ENCODE measurements at places on chromosomes 2 and 18.

- no peak for DNase-seq
Measured at GRCh38 chr2:206611191-206611590, 31.1 kb upstream of the FAM237A start.

GRCh38 chr2:60541056-60541651 is 12.3 kb downstream of the BCL11A start:
- DNase-seq, result no peak

GRCh38 chr2:95707837-95708236 is 116.0 kb downstream of the TRIM43 start:
- no peak for DNase-seq

GRCh38 chr2:218060118-218060517 is 8.9 kb upstream of the RUFY4 start:
- DNase-seq, result no peak

DNA sequence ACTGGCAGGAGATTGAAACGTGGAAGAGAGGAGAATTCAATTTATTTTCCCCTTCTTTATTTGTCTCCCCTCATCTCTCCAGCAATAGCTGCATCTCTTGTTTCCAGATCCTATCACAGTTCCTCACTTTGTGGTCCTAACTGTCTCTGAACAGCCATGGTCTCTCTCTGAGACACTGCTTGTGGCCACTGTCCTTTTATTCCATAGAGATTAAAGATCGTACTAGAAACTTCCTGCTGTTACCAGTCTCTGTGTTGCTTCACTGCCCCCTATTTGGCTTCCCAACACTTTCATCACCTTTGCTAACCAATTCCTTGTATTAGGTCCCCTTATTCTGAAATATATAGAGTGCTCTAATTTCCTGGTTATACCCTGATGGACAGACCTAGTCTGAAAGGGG is 48.9 kb upstream of the CAVIN2 start:
- DNase-seq, result no peak

DNA sequence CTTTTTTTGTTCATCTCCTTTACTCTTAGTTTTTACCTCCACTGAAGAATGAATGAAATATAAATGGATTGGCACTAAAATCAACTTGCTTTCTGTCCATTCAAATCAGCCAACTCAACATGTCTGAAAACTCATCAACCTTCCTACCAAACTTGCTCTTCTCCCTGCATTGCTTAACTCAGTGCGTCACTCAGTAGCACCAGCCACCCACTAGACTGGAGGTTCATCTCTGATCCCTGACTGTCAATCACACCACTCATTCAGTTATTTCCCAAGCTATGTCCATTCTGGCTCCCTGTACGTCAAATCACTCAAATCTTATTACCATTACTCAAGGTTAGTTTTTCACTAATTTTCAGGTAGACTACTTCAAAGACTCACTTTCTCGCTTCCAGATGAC is 75.2 kb upstream of the RBMS1 start:
- DNase-seq, result no peak

GRCh38 chr2:23689891-23690290 is 237.0 kb downstream of the ATAD2B start:
- DNase-seq, result no peak

DNA sequence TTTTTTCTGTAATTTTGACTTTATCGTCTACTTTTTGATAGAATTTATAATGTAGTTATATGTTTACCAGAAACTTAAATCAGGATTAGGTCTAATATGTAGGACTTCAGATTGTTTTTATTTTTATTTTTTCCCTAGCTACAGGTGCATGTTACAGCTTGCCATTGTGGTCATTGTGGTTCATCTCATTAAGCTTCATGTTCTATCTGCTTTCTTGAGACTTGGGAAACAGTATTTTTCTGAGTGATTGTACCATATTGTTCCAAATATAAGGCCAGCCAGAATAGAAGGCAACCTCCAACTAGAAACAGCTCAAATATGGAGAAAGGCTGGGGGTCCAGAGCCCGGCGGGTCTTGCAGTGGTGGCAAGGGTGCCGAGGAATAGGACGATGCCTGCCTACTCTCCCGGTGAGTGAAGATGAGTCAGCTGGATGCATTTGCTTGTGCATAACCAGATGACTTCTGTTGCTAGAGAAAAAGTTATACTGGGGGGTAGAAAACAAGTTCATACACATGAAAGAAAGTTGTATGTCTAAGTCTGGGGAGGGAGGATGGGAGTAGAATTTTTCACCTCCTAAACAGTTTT is 188.4 kb downstream of the CCDC85A start:
- DNase-seq, result no peak

GRCh38 chr2:71706121-71706520 is 252.8 kb downstream of the DYSF start:
- no peak for DNase-seq

GRCh38 chr2:128263902-128264331 is 54.8 kb downstream of the HS6ST1 start:
- DNase-seq, result no peak

- no peak for DNase-seq
Measured at GRCh38 chr2:212554233-212554632, 15.6 kb upstream of the ERBB4 start.

DNA sequence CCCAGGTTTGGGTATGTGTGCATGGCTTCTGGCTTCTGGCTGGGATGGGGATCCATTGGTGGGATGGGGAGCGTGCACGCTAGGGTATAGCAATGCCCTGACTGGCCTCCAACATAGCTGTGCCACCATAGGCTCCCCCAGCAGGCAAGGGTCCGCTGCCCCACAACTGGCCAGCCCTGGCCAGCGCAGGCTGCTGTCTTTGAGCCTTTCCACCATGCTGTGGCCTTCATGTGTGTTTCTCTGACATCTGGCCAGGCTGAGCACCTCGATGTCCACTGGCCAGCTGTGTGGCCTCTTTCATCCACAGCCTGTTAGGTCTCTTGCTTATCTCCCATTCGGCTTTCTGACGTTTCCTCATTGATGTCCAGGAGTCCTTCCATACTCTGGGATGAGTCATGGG is 231.3 kb downstream of the NDUFA10 start:
- no peak for DNase-seq

GRCh38 chr18:26510337-26510736 is 38.0 kb downstream of the KCTD1 start:
- DNase-seq, result peak; percentile 23

DNA sequence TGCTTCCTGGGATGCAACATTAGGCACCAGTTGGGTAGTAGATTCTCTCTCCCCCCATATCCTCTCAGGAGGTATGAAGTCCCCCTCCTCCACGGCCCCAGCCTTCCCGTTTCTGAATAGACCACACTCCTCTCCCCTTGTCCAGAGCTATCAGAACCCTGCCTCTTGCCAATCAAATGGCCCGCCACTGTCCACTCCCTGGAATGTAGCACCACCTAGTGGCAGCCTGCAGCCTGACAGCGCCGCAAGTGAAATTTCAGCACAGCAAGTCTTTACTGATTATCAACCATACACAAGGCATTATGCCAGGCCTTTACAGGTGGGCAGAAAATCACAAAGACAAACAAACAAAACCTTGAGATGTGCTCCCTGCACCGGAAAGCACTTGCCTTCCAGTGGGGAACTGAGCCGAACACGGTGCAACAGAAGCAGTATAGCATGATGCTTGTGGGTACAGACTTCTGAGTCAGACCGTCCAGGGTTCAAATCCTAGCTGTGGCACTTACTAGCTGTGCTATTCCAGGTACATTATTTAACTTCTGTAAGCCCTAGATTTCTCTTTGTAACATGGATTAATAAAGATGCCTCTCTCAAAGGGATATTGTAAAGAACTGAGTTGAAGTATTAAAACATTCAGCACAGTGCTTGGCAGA is 174.0 kb downstream of the SMAD2 start:
- DNase-seq, result peak; percentile 68

DNA sequence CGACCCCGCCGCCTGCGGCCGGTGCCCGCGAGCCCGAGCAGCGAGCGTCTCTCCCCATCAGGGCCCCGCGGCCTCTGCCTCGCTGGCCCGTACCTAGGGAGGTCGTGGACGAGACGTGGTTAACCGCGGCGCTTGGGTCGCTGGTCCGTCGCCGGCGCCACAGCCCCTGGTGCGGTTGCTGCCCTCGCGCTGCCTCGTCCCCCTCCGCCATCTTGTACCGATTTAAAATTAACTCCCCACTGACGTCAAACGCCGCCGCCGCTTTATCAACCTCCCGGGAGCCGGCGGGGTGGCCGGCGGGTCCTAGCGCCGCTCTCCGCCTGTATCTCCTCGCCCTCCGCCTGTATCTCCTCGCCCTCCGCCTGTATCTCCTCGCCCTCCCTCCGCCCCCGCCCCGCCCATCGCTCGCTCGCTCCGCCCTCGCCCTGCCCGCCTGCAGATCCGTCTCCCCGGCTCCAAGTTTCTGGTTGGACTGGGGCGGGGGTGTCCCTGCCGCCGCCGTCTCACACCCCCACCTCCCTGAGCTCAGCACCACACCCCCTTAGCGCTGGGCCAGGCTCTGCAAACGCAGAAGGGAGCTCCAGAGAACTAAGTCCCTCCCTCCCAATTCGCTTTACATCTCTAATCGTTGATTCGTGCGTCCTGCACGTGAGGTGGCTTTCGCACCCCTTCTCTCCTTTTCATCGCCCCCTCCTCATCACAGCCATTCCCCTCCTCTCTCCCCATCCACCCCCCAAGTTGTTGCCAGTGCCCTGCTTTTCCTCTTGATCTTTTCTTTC is at the start of gene ATL2:
Gene ATL2 (minus strand): TSS at position 224 of the 779 bp plus-strand sequence. CDS start 13 bp downstream, at position 211.
- DNase-seq, result peak; percentile 98

DNA sequence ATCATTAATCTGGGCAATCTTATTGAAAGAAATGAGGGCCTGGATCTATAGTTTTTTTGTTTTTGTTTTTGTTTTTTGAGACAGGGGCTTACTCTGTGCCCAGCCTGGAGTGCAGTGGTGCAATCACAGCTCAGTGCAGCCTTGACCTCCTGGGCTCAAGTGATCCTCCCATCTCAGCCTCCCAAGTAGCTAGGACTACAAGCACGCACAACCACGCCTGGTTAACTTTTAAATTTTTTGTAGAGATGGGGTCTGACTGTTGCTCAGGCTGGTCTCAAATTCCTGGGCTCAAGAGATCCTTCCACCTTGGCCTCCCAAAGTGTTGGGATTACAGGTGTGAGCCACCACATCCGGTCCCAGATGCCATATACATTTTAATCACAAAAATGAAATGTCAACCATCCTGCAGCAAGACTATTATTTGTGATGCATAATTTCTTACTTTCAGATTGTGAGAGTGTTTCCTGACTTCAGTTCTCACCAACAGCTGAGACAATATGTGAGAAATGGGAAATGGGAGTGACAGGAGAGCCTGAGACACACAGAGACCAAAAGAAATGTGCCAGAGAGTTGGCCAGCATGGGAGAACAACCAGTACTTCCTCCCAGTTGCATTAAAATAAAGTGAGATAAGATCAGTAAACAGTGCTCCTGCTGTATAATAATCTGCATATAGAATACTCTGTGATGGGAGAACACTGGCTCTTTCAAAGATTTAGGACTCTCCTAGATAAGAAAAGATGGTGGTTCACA is 87.6 kb downstream of the METTL8 start:
- no peak for DNase-seq

GRCh38 chr18:47969816-47970215 is 39.4 kb upstream of the SMAD2 start:
- DNase-seq, result no peak

DNA sequence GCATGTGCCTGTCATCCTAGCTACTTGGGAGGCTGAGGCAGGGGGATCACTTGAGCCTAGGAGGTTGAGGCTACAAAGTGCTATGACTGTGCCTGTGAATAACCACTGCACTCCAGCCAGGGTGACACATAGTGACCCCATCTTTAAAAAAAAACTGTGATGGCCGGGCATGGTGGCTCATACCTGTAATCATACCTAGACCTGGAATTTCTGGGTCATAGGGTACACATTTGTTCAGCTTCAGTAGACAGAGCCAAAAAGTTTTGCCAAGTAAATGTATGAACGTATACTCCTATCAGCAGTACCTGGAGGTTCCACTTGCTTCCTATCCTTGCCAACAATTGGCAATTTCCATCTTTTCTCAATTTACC is 6.4 kb upstream of the IGFBP2 start:
- no peak for DNase-seq

- no peak for DNase-seq
Measured at GRCh38 chr18:75106746-75107145, 102.2 kb downstream of the PTGR3 start.

DNA sequence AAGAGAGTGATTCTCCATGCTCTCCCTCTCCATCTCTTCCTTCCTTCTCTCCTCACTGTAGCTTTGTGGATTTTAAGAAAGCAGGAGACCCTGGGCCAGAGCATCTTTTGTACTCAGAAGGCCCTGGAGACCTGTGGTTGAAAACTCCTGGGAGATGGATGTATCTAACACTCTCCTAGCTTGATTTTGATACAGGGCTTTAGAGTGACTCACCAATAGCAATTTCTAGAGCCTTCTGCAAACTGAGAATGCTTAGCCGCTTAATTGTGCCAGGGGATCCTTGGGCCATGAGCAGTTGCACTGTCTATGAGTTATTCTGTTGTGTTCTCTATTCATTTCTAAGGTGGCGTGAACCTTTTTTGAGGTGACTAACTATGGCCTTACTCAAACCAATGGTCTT is 17.7 kb downstream of the HOXD1 start:
- DNase-seq, result no peak

DNA sequence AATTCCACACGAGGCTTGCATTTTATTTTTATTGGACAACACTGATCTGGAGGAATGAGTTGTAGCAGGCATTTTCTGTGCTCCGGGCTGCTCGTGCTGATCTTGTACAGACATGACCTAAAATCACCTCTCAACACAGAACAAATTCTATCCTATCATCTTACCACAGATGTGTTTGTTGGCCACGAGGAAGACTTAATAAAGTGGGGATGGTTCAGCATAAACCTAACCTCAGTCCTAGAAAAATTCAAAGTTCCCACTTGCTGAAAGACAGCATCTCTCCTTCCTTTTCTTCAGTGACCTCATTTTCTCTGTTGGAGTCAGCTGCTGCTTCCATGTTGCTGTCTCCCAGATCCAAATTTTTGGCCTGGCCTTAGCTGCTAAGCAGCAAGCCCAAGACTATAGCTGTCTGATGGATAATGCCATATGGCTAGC is 45.3 kb downstream of the RBKS start:
- no peak for DNase-seq

DNA sequence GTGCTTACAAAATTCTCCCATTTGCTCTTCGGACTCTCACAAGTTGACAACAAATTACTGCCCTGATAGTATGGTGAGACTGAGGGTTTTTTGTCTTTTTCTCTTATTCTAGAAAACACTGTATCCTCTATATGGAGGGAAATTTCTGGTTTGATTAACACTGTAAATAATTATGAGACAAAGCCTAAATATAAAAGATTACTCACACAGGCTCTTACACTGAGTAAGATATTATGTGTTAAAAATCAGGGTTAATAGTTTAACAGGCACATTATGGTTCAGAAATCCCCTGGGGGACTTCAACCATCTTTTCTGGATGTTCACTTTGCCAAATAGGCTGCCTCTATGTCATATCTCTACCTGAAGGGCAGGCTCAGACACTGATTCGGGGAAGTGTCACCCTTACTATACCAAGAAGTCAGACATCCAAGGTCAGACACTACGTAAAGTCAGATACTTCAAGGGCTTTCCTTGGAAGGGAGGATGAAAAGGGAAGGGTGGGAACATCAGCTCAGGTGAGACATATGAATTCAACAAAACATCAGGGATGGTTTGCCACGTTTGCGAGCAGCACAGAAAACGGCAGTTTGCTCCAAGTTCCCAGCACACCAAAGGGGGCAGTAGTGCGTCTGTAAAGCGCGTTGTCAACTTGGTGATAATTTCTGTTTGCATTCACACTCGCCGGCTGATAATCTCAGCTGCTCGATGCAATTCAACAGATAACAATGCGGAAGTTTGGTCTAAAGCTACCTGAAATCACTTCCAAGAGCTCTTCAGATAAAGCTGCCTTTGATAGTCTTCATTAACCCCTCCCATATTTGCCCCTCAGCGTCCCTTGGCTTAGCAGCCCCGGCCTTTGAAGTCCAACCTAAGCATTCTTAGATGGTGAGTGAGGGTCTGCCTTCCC is 972 bp upstream of the RASGRP3 start:
- peak; percentile 87 for DNase-seq

GRCh38 chr2:42368817-42369531 is 8.0 kb upstream of the COX7A2L start:
- DNase-seq, result no peak
